ENCODE measurements at places on chromosomes 2 and 18.

DNA sequence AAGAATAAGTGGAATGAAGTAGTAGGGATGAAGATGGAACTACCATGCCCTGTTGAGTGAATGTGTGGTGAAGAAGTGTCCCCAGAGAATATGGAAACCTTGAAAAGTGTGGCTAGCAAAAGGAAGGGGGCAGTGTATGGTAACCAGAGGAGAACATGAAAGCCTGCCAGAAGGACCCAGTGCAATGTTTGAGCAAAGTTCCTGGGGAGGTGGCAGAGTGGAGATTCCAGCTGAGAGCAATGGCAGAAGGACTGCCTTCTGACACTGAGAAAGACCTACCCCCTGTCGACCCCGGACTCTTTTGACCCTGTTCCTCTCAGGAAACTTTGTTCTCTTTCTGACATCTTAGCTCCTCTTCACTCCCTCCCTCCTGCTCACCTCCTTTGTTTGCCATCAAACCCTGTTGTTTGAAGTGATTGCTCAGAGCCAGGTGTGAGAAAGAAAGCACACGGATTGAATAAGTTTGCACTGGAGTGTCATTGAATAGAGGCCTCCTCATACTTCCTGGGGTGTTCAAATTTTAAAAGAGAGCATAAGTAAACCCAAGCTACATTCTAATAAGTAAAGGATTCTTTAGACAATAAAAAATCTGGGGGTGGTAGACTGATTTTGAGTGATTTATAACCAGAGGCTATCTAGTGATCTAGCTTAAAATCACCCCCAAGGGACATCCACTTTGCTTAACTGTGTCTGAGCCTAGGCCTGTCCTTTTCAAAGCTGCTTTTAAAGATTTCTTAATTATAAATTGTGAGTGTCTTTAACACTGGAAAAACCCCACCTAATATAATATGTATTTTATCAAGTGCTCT is 57.1 kb downstream of the TRIB2 start:
- no peak for DNase-seq

DNA sequence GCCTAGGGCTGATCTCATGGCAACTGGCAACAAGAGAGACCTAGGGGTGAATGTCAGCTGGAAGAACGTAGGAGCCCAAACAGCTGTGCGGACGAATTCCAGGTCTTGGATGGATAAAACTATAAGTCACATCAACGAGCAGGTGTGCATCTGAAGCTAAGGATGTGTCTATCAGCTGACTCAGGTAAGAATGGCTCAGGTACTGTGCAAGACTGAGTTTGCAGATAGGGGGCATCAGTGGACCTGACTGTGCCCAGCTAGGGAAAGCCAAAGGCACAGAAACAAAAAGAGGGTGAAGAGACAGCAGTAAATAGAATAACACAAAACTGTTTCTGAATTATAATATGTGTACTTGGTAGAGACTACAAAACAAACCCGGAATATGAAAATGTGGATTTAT is 357.3 kb downstream of the ZEB2 start:
- DNase-seq, result no peak

GRCh38 chr2:85148190-85148589 is 15.0 kb downstream of the TCF7L1 start:
- DNase-seq, result no peak

- no peak for DNase-seq
These were observed 274.8 kb downstream of the SS18 start for GRCh38 chr18:25815659-25816058.

- DNase-seq, result no peak
These were observed 780.4 kb upstream of the NRXN1 start for GRCh38 chr2:51812138-51812866.

DNA sequence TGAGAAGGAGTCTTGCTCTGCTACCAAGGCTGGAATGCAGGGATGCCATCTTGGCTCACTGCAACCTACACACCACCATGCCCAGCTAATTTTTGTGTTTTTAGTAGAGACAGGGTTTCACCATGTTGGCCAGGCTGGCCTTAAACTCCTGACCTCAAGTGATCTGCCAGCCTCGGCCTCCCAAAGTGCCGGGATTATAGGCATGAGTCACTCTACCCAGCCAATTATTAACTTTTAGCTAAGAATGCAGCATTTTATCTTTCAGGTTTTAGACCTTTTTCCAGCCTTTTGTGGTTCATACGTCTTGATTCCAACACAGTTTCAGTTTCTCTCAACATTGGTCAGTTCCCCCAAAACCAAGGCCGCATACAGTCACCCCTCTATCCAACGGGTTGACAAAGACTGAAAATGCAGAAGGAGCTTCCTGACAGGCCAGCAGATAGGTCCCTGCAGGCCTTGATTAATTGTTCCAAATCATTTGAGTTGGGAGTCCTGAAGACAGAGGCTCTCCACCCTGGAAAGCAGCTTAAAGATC is 262.2 kb upstream of the KLHL29 start:
- no peak for DNase-seq

DNA sequence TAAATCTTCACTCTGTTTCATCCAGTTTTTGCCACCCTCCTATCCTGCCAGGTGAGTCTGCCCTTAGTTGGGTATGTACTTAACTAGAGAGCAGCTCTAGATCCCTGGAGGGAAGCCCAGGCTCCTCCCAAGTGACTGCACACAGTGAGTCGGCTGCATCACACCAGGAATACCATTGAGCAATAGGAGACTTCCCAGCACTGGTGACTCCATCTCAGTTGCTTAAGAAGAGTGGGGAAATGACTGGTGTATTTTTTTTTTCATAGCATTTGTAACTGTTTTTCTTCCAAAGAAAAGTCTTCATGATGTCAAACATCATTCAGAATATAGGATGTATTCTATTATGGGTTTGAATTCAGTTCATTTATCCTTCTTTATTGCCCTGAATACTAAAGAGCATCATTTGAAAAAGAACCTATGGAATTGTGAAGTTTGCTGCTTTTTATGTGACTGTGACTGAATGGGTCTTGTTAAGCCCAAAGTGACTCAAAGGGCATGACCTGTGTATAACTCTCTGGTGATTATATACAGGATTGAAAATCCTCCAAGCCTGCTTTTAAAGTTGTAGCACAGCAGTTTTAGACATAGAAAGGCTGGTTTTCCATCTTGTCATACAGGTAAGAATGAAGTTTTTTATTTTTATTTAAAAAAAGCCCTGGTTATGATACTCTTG is 84.3 kb downstream of the MAP3K20 start:
- DNase-seq, result no peak

- DNase-seq, result no peak
These were observed 194.5 kb upstream of the NXPH2 start for GRCh38 chr2:138974651-138975050.

GRCh38 chr2:70546885-70547284 is 6.7 kb downstream of the TGFA start:
- DNase-seq, result no peak

DNA sequence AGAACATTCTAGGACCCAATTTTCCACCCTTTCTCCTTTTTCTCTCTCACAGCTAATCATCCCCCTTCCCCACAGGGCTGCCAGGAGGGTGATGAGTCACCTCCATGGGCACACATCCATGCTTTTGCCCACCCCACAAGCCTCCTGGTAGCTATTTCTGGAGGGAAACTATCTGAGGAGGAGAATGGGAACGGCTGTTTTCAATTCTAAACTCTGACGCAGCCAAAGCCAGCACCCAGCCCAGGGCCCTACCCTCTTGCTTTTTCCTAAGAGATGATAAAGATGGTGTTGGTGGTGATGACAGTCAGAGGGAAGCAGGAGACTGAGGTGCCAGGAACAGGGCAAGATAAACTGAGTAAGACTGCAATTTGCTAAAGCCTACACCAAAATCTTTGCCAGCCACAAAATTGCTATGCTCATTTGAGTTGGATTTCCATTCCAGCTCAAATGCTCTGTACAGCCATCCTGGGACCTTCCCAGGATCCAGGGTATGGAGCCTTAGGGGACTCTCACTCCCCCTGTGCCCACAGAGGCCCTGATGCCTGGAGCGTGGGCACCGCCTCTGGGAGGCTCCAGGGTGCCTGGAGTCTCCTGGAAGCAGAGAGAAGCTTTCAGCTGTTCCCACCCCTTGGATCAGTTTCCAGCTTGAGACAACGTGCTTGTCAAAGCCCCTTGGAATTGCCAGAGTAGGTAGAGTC is 62.0 kb upstream of the FZD7 start:
- DNase-seq, result no peak
